Stimulated activated CD8-positive, alpha-beta memory T cell treated with anti-CD3 and anti-CD28 coated beads, Interleukin-15, amount 100 ng/mL, for 48 hours (primary cell): ENCODE measurements at places on chromosomes 7 and 10.
A peak's percentile ranks its signal among the peaks of the same experiment; 100 is the strongest.

- peak; percentile 50 for DNase-seq
Measured at GRCh38 chr10:43202224-43202656, 64.0 kb downstream of the CSGALNACT2 start.

- DNase-seq, result no peak
Measured at GRCh38 chr7:30816645-30817370, 45.6 kb downstream of the MINDY4 start.

- no peak for DNase-seq
Measured at GRCh38 chr7:2926120-2926895, 82.2 kb upstream of the GNA12 start.

GRCh38 chr7:44823255-44823781 lies 24.6 kb downstream of the H2AZ2 start:
- DNase-seq, result no peak

- no peak for DNase-seq
Measured at GRCh38 chr7:152025937-152026890, 740 bp downstream of the GALNT11 start.

GRCh38 chr10:12507165-12507850 lies 158.0 kb downstream of the CAMK1D start:
- no peak for DNase-seq

- peak; percentile 16 for DNase-seq
Measured at GRCh38 chr10:118594392-118595063, 920 bp downstream of the PRLHR start.

- no peak for DNase-seq
Measured at GRCh38 chr7:139874302-139874629, 45.2 kb downstream of the TBXAS1 start.

GRCh38 chr7:114879554-114879953 lies 42.3 kb upstream of the MDFIC start:
- no peak for DNase-seq

- no peak for DNase-seq
Measured at GRCh38 chr7:81162771-81163525, 244.1 kb upstream of the SEMA3C start.

- no peak for DNase-seq
Measured at GRCh38 chr10:93715345-93715744, 13.0 kb upstream of the FRA10AC1 start.

- no peak for DNase-seq
Measured at GRCh38 chr7:111086532-111086931, 4.4 kb upstream of the LRRN3 start.

- no peak for DNase-seq
Measured at GRCh38 chr10:389836-390448, 254.7 kb downstream of the ZMYND11 start.

GRCh38 chr10:79130255-79130654 lies 61.5 kb downstream of the ZMIZ1 start:
- DNase-seq, result no peak

DNA sequence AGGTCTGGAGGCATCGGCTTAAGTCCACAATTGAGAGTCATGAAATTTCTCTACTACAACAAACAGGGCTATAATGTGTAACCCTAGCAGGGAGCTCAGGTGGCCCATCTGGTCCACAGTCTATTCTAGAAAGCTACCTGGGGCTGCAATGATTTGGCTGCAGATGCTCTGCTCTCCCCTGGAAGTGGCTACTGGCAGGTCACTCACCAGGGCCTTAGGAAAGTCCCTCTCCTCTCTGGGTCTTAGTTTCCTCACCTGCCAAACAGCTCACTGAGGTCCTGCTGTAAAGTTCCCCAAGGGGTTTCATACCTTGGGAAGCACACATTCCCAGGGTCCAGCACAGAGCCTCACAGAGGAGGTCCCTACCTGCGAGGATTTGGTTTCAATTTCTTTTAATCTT lies 2.5 kb downstream of the IGFBP3 start:
- no peak for DNase-seq

DNA sequence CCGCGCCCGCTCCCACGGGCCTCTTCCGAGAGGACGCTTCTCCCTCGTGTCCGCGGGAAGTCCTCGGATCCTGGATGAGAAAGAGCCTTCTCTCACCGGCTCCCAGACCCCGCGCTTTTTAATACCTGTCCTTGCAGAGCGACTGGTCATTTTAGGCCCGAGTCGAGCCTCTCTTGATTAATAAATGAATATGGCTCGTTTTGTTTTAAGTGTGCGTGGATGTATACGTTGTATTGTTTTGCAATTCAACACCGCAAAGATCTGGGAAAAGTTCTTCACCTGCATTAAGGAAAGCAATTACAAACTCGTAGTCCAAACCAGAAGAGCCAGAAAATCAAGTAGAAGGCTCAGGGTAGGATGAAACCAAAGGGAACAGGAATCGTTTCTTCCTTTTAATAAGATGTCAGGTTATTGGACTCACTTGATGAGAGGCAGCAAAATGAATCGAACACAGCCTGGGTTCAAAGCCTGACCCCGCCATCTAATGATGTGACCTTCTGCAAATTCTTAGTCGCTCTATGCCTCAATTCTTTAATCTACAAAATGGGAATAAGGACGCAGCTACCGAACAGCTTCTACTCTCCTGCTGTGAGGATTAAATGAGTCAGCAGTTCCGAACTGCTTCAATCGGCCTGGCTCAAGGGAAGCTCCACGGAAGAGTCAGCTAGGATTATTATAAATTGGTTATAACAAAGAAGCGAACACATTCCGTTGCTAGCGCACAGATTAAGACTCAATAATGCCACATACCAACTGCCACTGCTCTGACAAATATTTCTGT lies 277.8 kb upstream of the NEBL start:
- no peak for DNase-seq

- DNase-seq, result no peak
Measured at GRCh38 chr7:133704453-133704852, 422.7 kb upstream of the LRGUK start.

GRCh38 chr7:26153241-26153822 lies 1.3 kb downstream of the NFE2L3 start:
- DNase-seq, result no peak

GRCh38 chr10:35498693-35499092 lies 106.4 kb upstream of the GJD4 start:
- no peak for DNase-seq

DNA sequence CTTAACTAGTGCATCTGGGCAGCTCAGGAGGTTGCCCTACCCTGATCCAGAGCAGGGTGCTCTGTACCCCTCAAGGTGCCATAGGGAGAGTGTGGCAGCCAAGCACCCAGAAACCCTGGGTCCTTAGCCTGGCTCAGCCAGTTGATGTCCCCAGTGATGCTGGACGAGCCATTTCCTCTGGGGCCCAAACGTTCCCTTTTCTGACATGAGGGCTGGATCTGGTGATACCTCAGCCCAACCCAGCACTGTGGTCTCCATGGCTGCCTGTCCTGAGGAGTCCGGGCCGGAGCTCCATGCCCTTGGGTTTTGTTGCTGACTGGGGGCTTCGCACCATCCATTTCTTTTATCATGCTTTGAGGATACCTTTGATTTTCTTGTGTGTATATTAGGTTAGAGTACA lies 87.9 kb upstream of the IKZF1 start:
- no peak for DNase-seq
